SK-MEL-5 (cell line): ENCODE measurements at places on chromosomes 2 and 18.

DNA sequence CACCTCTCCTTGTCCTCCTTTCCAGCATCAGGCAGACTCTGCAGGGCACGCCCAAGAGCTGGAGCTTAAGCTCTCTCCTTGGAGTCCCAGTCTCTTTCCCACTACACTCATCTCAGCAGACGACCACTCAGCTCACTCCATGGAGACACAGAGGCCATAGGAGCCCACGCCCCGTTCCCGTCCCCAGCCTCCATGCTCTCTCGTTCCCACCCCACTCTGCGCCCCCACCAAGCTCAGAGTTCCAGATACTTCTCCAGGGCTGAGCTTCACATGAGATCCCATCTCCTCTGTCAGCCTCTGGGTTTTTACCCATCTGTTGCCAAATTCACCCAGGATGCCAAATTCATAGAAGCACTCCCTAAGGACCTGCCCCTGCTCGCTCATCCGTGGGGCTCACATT is 87.3 kb downstream of the MALT1 start:
- DNase-seq = no peak

DNA sequence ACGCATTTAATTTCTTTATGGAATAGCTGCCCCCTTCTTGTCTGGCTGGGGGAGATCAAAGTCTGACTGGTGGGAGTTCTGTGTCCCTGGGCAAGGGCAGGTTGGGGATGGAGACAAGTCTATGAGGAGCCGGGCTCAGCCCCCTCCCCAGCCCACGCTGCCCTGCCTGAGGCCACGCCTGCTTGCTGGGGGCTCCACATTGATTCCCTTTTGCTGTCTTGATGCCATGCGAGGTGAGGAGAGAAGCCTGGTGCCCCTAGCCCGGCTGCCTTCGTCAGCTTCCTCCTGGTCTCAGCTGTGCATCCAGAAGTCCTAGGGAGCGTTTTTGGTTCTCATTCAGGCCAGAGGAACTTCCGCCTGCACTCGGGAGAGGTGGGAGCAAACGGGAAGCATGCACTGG is 247.9 kb downstream of the NDUFA10 start:
- no peak for DNase-seq

DNA sequence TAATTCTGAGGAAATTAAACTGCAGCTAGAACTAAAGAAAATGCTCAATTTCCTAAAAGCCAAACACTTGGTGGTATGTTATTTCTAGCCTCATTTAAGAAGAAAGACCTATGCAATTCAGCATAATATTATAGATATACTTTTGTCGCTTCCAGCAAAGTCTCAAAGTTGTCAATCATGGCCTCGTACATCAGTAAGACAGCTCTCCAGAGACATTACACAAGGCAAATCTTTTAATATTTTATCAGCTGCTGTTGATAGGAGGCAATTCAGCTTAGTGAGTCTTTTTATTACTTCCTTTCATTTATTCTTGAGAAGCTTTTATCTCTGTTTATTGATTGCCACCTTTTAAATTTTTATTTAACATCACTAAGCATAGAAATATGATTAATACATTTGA is 294.3 kb downstream of the FSIP2 start:
- DNase-seq = no peak

DNA sequence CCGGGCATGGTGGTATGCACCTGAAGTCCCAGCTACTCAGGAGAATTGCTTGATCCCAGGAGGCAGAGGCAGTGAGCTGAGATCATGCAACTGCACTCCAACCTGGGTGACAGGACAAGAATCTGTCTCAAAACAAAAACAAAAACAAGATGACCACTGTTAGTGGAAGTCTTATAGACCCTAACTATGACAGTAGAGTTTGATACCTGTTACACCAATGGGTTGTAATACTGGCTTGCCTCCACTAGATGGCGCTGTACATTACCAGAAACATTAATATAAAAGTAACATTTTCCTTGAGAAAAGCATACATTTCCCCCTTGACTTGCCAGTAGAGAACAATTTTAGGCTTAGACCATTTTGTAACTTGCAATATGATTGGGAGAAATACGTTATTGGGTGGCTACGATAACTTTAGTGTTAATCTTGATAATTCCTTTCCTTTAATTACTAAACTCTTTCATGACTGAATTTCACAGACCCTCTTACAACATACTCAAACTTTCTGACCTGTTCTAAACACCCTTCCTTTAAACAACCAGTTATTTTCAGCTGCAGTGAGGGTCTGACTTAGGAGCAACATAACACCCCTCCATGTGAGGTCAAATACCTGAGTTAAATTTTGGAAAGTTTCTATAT is 19.5 kb downstream of the SLC25A52 start:
- DNase-seq = peak; percentile 59

GRCh38 chr2:218184331-218184730 is 17.6 kb upstream of the CXCR1 start:
- DNase-seq = no peak

- DNase-seq = no peak
These were observed 273.1 kb downstream of the NAPG start for GRCh38 chr18:10798727-10799550.

GRCh38 chr2:236872981-236873380 is 212.7 kb upstream of the COPS8 start:
- no peak for DNase-seq
